ENCODE measurements at places on chromosomes 1 and 21. TPM values are rescaled to one million over a fixed set of nuclear protein-coding genes. Genes with fewer than 3 reads are reported as not detected.

NUF2 gene
- polyA plus RNA-seq: 20.7 TPM

CD48 gene
- polyA plus RNA-seq: 7.6 TPM

ZYG11A gene
- polyA plus RNA-seq: 0.09 TPM

DNA sequence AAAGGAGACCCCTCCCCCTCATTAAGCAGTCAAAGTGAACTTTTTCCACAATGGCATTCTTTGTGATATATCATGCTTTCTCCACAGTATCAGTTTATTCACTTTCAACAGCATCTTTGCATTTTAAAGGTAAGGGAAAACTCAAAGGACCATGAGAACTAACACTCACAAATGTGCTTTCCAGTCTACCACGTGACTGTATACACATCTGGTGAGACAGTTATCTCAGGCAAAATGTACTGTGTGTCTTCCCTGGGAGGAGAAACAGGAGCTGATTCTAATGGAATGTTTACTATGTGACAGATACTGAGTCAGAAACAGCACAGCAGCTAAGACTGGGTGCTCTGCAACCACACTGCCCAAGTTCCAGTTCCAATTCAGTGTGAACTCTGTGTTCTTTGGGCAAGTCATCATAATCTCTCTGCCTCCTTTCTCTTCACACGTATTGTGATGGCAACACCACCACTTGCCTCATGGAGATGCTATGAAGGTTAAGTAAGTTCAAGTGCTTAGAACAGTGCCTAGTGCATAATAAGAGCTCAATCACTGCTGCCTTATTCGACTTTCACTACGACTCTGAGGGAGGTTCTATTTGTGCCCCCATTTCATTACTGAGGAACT lies 79.0 kb downstream of the SLC45A1 start:
- no peak for DNase-seq

Measured in left lung (tissue), 14 donors.